ENCODE measurements at places on chromosomes 2 and 18.
A peak's percentile ranks its signal among the peaks of the same experiment; 100 is the strongest.

DNA sequence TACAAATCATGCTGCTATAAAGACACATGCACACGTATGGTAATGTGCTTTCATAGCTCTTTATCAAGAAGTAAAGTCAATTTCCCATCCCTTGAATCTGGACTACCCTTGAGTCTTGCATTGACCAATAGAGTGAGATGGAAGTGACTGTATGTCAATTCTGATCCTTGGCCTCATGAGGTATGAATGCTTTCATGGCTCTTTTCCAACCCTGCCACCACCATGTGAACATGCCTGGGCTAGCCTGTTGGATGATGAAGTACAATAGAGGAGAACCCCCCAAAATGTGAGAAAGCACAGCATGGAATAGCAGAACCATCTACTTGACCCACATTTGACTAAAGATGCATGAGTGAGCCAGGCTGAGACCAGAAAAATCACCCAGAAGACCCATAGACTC is 237.0 kb downstream of the NYAP2 start:
- no peak for DNase-seq
- no peak overlapping the region for H3K27ac ChIP-seq
- H3K4me3 ChIP-seq: no peak overlapping the region
- no peaks in the 10 kb centered on the region for H3K4me1 ChIP-seq
- H3K27me3 ChIP-seq: no peaks in the 10 kb centered on the region

DNA sequence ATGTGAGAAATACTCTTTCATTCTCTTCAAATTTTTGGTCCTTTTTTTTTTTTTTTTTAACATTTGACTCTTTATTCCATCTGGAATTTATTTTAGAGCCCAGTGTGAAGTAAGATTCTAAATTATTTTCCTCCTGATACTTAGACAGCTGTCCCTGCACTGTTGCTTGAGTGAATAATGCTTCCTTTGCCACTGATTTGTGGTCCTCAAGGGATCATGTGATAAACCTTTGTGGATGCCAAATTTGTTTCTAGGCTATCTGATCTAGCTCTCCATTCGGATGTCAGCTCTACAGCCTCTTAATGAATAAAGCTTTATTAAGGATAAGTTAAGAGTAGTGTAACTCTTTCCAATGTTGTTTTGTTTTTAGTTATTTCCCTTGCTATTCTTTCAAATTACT is 142.3 kb downstream of the SMAD7 start:
- no peaks in the 10 kb centered on the region for H3K36me3 ChIP-seq
- peaks cover 8% of the 10 kb centered on the region for H3K4me1 ChIP-seq
- H3K27ac ChIP-seq: no peak overlapping the region
- H3K27me3 ChIP-seq: no peaks in the 10 kb centered on the region
- no peak overlapping the region for H3K4me3 ChIP-seq

DNA sequence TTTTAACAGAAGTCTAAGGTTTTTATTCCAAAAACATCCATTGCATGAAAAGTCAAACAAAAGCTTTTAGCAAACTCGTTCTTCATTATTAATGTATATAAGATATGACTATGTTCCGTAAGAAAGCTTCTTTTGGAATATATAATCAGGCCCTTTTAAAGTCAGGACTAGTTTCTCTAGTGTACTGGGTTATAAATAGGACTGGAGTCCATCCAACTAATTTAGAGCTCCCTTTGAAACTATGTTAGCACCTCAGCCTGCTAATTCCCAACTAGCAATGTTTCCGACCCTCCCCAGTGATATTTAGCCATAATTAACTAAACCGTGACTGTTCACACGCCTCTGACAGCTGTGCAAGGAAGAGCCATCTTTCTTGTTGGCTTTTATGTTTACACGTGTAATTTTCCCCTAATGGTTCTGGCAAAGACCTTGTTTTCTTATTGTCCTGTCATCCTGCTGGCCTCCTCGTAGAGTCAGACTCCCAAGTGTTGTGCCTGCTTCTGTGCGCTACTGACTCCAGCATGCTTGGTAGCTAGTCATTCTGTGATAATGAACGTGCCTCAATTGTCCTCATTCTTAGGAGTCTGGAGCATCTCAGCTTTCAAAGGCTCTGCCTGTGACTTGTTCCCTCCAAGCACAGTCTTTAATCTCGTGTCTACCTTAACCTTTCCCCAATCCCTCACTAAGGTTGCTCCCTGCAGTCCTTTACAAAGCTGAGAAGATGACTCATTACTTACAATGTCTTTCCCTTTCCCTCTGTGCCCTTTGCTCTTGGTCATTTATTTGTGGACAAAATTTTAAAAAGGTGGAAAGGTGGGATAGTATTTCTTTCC is 172.2 kb upstream of the RASGRP3 start:
- no peak for DNase-seq
- no peaks in the 10 kb centered on the region for H3K27me3 ChIP-seq
- H3K4me3 ChIP-seq: no peak overlapping the region
- H3K27ac ChIP-seq: no peak overlapping the region
- H3K36me3 ChIP-seq: no peaks in the 10 kb centered on the region

- no peaks in the 10 kb centered on the region for H3K36me3 ChIP-seq
- H3K4me3 ChIP-seq: no peak overlapping the region
- H3K4me1 ChIP-seq: no peaks in the 10 kb centered on the region
- no peak for DNase-seq
- H3K27me3 ChIP-seq: no peaks in the 10 kb centered on the region
These were observed 43.8 kb upstream of the FN1 start for GRCh38 chr2:215479536-215480240.

GRCh38 chr2:219533930-219534661 is 9.5 kb downstream of the CHPF start:
- H3K36me3 ChIP-seq: no peaks in the 10 kb centered on the region
- H3K4me1 ChIP-seq: peaks cover 2% of the 10 kb centered on the region
- no peak for DNase-seq

- H3K36me3 ChIP-seq: no peaks in the 10 kb centered on the region
- no peaks in the 10 kb centered on the region for H3K27me3 ChIP-seq
- no peak overlapping the region for H3K4me3 ChIP-seq
- no peak for DNase-seq
- H3K4me1 ChIP-seq: no peaks in the 10 kb centered on the region
These were observed 103.6 kb upstream of the SOX11 start for GRCh38 chr2:5588601-5589000.

- no peak overlapping the region for H3K4me3 ChIP-seq
- DNase-seq: no peak
- peaks cover 19% of the 10 kb centered on the region for H3K4me1 ChIP-seq
- H3K36me3 ChIP-seq: no peaks in the 10 kb centered on the region
- H3K27ac ChIP-seq: no peak overlapping the region
These were observed 117.3 kb upstream of the STON1 start for GRCh38 chr2:48412443-48413250.

- no peaks in the 10 kb centered on the region for H3K27me3 ChIP-seq
- H3K4me1 ChIP-seq: peaks cover 4% of the 10 kb centered on the region
- no peak overlapping the region for H3K4me3 ChIP-seq
- DNase-seq: no peak
- no peak overlapping the region for H3K27ac ChIP-seq
These were observed 4.2 kb downstream of the TTC27 start for GRCh38 chr2:32632089-32632488.

GRCh38 chr18:57585855-57586250 is 649 bp downstream of the FECH start:
- peaks cover 6% of the 10 kb centered on the region for H3K36me3 ChIP-seq
- H3K4me3 ChIP-seq: peak overlapping the region; percentile 65
- H3K27ac ChIP-seq: no peak overlapping the region
- no peak for DNase-seq

GRCh38 chr2:218755567-218756404 is 26.2 kb upstream of the CYP27A1 start:
- no peak for DNase-seq
- H3K36me3 ChIP-seq: peaks cover 32% of the 10 kb centered on the region
- H3K4me3 ChIP-seq: no peak overlapping the region
- no peaks in the 10 kb centered on the region for H3K27me3 ChIP-seq
- no peaks in the 10 kb centered on the region for H3K4me1 ChIP-seq

DNA sequence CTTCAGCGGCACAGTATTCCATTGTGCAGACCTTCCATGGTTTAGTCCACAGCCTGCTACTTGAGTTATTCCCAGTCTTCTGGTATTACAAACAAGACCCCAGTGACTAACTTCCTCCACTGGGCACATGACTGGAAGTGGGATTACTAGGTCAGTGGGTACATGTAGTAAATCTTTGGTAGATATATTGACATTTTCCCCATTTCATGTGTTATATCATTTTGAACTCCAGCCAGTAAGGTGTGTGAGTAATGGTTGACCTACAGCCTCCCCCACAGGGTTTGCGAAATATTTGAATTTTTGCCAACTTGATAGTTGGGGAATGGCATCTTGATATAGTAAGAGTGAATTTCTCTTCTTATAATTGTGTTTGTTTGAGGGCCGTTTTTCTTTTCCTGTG is 58.8 kb downstream of the RNF144A start:
- peaks cover 3% of the 10 kb centered on the region for H3K36me3 ChIP-seq
- DNase-seq: no peak
- H3K4me3 ChIP-seq: no peak overlapping the region
- H3K27ac ChIP-seq: no peak overlapping the region
- no peaks in the 10 kb centered on the region for H3K27me3 ChIP-seq
- no peaks in the 10 kb centered on the region for H3K4me1 ChIP-seq

DNA sequence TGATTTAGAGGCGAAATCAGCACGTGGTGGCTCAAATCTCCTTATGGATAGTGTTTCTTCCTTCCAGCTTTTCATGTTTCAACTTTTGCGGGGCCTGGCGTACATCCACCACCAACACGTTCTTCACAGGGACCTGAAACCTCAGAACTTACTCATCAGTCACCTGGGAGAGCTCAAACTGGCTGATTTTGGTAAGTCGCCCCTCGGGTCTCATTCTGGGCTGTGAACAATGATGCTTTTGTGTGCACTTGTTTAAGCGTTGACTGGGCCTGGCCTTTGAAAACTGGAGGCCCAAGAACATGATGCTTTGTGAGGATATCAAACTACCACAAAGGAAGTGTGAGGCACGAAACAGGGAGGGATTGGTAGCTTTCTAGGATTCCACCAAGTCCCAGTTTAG is 27.4 kb downstream of the CDK15 start:
- no peaks in the 10 kb centered on the region for H3K36me3 ChIP-seq
- H3K27ac ChIP-seq: no peak overlapping the region
- DNase-seq: no peak
- no peaks in the 10 kb centered on the region for H3K27me3 ChIP-seq

GRCh38 chr2:1488851-1489250 is 75.6 kb downstream of the TPO start:
- no peak overlapping the region for H3K4me3 ChIP-seq
- DNase-seq: no peak
- H3K27ac ChIP-seq: no peak overlapping the region
- H3K27me3 ChIP-seq: no peaks in the 10 kb centered on the region

- no peaks in the 10 kb centered on the region for H3K36me3 ChIP-seq
- no peak overlapping the region for H3K27ac ChIP-seq
- H3K4me3 ChIP-seq: no peak overlapping the region
- DNase-seq: no peak
- peaks cover 7% of the 10 kb centered on the region for H3K27me3 ChIP-seq
- peaks cover 2% of the 10 kb centered on the region for H3K4me1 ChIP-seq
These were observed 60.7 kb downstream of the SH3RF3 start for GRCh38 chr2:109189751-109190150.

DNA sequence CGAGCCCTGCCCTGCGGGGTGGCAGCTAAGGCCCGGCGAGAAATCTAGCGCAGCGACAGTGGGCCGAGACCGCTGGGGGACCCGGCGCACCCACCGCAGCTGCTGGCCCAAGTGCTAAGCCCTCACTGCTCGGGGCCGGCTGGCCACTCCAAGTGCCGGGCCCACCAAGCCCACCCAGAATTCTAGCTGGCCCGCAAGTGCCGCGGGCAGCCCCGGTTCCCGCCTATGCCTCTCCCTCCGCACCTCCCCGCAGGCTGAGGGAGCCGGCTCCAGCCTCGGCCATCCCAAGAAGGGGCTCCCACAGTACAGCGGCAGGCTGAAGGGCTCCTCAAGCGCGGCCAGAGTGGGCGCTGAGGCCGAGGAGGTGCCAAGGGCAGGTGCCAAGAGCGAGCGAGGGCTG is 55.2 kb upstream of the RND3 start:
- no peaks in the 10 kb centered on the region for H3K36me3 ChIP-seq
- H3K4me1 ChIP-seq: no peaks in the 10 kb centered on the region
- no peak overlapping the region for H3K27ac ChIP-seq
- no peak overlapping the region for H3K4me3 ChIP-seq
- DNase-seq: no peak
